ENCODE measurements at places on chromosomes 3 and 15.

- DNase-seq = no peak
Observed at GRCh38 chr3:64642327-64643151, 45.3 kb downstream of the ADAMTS9 start.

- DNase-seq = no peak
Observed at GRCh38 chr3:46895204-46895660, 17.7 kb downstream of the PTH1R start.

DNA sequence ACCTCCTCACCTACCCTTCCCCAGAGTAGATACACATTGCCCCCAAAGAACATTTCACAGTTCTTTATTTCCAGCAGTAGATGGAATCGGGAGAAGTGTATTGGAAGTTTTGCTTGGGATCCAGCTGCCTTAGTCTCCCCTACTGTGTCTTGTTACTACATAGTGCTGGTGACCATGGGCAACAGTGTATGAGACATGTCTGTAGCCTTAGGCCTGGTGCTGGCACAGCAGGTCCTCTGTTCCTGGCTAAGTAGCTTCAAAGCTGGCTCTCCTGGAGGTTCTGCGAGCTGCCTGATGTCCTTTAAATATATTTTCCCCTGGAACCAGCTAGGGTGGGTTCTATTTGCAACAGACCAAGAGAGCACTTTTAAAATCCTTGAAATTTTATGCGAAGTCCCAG, 174.7 kb downstream of the THSD4 start:
- DNase-seq = no peak

GRCh38 chr15:68629519-68630210, 50.9 kb downstream of the CORO2B start:
- no peak for DNase-seq

DNA sequence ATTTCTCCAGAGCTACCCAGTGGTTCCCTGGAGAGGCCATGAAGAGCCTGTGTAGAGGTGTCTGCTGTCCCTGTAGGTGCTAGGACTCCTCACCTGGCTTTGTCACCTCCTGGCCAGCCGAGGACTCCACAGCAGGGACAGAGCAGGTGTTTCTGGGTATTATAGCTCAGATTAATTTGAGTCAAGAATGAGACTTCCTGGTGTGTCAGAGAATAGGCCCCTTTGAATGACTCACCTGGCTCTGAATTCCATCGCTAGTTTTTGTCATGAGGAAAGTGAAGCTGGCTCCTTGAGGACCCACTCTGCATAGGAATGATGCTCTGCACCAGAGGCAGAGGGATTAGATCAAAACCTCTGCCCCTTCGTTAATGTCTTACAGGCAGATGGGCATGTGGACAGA, 167.5 kb upstream of the TOPAZ1 start:
- no peak for DNase-seq

DNA sequence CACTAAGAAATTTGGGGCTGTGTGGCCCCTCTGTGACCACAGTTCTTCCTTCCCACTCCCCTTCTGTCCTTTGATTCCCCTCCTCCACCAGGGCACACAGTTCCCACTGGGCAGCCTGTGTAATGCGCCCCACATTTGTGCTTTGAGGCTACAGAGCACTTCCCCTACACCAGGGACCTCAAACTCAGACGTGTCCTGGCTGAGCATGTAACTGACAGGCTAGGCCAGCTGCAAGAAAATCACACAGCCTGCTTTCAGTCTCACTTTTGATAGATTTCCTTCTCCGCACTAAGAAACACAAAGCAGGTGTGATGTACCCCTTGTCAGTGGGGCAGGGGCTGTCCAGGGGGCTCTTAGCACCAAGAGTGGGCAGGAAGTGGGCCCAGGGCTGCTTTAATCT, 29.6 kb downstream of the PRKCD start:
- DNase-seq = no peak

All from brain pericyte (primary cell).